ENCODE measurements at places on chromosomes 2 and 18. TPM values are rescaled to one million over a fixed set of nuclear protein-coding genes. Genes with fewer than 3 reads are reported as not detected.

GRCh38 chr2:221156062-221156734 is 415.9 kb downstream of the EPHA4 start:
- no peaks in the 10 kb centered on the region for H3K27me3 ChIP-seq
- H3K27ac ChIP-seq = no peak overlapping the region
- H3K36me3 ChIP-seq = no peaks in the 10 kb centered on the region
- no peaks in the 10 kb centered on the region for H3K4me1 ChIP-seq

- no peak overlapping the region for H3K4me3 ChIP-seq
- peaks cover 6% of the 10 kb centered on the region for H3K36me3 ChIP-seq
- no peaks in the 10 kb centered on the region for H3K4me1 ChIP-seq
Measured at GRCh38 chr2:20781656-20782265, 41.1 kb downstream of the LDAH start.

Gene AMMECR1L
- 17.2 TPM for total RNA-seq

Gene NEB
- 1.9 TPM for total RNA-seq

- DNase-seq = no peak
- no peaks in the 10 kb centered on the region for H3K4me1 ChIP-seq
- no peak overlapping the region for H3K27ac ChIP-seq
- H3K27me3 ChIP-seq = no peaks in the 10 kb centered on the region
- H3K36me3 ChIP-seq = no peaks in the 10 kb centered on the region
Measured at GRCh38 chr2:45276914-45277313, 267.7 kb upstream of the SIX2 start.
